ENCODE measurements at places on chromosomes 12 and 14. TPM values are rescaled to one million over a fixed set of nuclear protein-coding genes. Genes with fewer than 3 reads are reported as not detected.
A peak's percentile ranks its signal among the peaks of the same experiment; 100 is the strongest.

The POTEM gene
- total RNA-seq: not detected

The FAM181A gene
- total RNA-seq: not detected

The KRT1 gene
- not detected for total RNA-seq

The PRH1 gene
- total RNA-seq: 0.57 TPM

The SMIM41 gene
- total RNA-seq: not detected

The ACSM4 gene
- total RNA-seq: not detected

The PELI2 gene
- total RNA-seq: not detected

The LRP6 gene
- 8.3 TPM for total RNA-seq

The TSPAN9 gene
- total RNA-seq: 7.0 TPM

The LTB4R gene
- 2.9 TPM for total RNA-seq

The TAS2R8 gene
- total RNA-seq: not detected

The KRT71 gene
- not detected for total RNA-seq

The LGALS3 gene
- 134 TPM for total RNA-seq

The PRIMA1 gene
- total RNA-seq: not detected

The OTX2 gene
- total RNA-seq: not detected

The TMCC3 gene
- total RNA-seq: 0.12 TPM

The CCDC85C gene
- total RNA-seq: 49.6 TPM

The GTF2H3 gene
- total RNA-seq: 56.3 TPM

The HOXC9 gene
- 11.0 TPM for total RNA-seq

GRCh38 chr12:2222691-2223090 is 169.9 kb downstream of the CACNA1C start:
- no peak for DNase-seq

DNA sequence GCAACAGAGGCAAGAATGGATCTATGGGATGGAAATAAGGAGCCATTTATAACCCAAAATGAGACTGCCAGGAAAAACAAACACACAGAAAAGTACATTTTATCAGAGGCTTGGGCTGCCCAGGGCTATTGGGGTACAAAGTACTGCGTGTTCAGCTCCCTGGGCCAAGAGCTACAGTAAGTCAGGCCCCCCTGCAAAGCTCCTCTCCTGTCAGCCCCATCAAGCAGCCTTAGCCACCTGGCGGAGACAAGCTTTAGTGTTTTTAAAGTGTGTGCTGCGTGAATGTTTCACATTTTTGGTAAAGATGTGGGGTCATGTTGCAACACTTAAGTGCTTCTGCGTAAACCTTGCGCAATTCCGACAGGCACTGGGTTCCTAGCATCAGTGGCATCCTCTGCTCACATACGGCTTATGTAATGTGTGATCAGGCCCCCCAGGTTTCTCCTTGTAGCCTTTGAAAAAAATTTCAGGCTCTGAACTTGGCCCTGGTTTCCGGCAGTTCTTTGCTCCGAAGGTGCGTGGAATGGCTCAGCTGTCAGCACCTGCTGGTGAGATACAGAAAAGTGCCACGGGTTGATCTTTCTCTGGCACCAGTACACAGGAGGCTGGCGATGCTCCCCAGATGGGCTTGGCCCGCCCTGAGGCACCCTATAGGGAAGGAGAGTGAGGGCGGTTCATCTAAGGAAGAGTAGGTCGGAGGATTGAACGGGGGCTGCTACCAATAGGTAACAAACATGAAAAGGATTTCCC is 198.7 kb upstream of the EEA1 start:
- no peak for DNase-seq

GRCh38 chr12:53327435-53328042 is 6.1 kb upstream of the AAAS start:
- DNase-seq: no peak

- no peak for DNase-seq
These were observed 442.8 kb downstream of the ZFP36L1 start for GRCh38 chr14:68349900-68350629.

DNA sequence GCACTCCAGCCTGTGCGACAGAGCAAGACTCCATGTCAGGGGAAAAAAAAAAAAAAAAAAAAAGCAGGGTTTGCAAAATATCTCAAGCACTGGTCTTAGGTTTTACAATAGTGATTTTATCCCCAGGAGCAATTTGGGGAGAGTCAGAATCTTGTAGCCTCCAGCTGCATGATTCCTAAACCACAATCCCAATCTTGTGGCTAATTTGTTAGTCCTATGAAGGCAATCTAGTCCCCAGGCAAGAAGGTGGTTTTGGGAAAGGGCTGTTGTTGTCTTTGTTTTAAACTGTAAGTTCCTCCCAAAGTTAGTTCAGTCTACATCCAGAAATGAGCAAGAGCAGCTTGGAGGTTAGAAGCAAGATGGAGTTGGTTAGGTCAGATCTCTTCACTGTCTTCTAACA is 135.7 kb downstream of the PLXNC1 start:
- DNase-seq: no peak

DNA sequence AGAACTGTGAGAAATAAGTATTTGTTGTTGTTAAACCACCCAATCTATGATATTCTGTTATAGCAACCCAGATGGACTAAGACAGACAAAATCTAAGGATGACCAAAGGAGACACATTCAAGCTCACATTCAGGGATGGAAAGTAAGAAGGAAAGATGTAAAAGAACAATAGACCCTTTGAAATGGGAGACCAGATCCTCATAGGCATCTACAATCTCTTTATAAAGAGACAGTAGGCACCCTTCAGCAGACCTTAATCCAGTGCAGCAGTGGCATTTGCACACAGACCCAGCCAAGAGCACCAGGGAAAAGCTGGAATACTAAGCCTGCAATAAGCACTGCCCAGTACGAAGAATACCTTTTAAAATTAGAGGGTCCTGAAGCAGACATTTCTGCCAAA is 132.7 kb downstream of the KLHL28 start:
- DNase-seq: no peak

- DNase-seq: no peak
These were observed 11.6 kb downstream of the CLMN start for GRCh38 chr14:95308073-95308472.

DNA sequence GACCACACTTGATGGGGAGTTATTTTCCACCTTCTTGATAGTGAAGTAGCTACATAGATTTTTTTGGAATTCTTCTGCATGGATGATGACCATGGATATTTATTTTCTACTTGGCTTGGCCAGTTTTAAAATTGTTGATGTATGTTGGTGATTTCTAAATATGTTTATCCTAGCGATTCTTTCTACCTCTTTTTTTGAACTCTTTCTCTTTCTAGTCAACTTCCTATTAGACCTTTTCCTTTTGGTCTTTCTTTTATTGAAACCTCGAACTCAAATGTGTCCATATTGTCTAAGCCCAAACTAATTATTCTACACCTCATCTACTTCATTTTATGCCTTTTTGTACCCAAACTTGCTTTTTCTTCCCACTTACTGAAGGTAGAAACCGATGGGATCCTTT is 37.0 kb downstream of the CCDC91 start:
- DNase-seq: no peak

- DNase-seq: peak; percentile 82
These were observed 3.4 kb downstream of the GPR84 start for GRCh38 chr12:54360717-54361456.

GRCh38 chr14:82935691-82936090 is 1402.0 kb upstream of the SEL1L start:
- DNase-seq: no peak

- DNase-seq: peak; percentile 59
These were observed 126.4 kb downstream of the ATP23 start for GRCh38 chr12:58067610-58068387.

DNA sequence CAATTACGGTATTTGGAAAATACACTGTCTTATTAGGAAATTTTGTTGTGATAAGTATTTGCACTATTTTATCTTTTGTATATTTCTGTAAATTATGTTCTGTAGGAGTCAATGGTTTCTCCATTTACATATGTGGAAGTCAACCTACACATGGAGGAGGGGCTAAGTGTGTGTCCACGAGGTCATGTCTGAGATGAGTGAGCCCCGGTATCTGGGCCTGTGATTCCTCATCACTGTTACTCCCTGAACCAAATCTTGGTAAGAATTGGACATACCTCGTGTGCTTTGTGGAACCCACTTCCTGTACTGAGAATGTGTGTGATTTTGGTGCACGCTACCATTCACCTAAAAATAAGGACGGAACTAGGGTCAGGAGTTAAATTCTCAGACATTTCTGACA is 1105.5 kb downstream of the TMEM121 start:
- no peak for DNase-seq

- no peak for DNase-seq
These were observed 17.0 kb downstream of the TBX3 start for GRCh38 chr12:114666746-114667668.

DNA sequence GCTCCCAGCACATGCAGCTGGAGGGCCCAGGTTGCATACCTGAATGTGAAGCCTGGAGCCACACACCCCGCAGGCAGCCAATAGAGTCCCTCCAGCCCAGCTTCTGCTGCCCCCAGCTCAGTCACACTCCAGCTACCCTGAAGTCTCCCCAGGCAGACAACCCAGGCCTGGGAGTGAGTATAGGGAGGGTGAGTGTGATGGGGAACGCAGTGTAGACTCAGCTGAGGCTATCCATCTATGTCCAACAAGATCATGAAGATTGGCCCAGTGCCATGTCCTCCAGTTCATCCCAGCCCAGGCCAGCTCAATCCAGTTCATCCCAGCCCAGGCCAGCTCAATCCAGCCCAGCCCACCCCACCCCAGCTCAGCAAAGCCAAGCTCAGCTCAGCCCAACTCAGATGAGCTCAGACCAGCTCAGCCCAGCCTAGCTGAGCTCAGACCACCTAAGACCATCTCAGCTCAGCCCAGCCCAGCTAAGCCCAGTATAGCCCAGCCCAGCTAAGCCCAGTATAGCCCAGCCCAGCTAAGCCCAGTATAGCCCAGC is 330.4 kb downstream of the TMEM121 start:
- DNase-seq: no peak
